Urinary bladder (tissue), 4 donors: ENCODE measurements at places on chromosomes 5 and 9. TPM values are rescaled to one million over a fixed set of nuclear protein-coding genes. Genes with fewer than 3 reads are reported as not detected.

DNA sequence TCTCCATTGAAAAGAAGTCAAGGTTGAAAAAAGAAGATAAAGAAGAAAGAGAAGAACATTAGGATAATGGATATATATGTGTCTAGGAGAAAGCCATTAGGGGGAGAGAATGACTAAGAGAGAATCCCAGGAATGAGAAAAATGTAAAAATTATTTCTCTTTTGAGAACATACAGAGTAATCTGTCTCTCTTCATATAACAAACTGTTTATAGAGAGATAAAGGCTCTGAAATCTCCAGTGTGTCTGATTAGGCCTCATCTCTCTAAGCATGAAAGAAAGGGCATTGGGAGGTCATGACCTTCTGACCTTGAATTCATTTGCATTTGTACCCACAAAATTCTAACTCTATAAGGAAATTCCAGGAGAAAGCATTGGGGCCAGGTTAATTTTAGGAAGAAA, 3.5 kb upstream of the MPDZ start:
- DNase-seq = no peak

DNA sequence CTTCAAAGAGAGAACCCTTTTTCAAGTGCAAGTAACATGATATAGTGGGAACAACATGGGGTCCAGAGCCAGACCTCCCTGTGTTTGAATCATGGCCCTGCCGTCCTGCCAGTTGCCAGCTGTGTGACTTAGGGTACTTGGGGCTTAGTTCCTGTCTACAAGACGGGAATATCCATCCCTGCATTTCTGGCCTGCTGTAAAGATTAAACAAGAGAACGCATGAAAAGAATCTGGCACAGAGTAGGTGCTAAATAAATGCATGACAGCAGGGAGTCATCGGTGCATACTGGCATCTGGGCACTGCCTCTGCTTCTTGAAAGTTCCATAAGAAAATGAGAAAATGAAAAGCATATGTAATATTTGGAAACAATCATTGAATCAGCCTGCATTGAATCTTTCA, 77.8 kb upstream of the PRRC1 start:
- no peak for DNase-seq

- no peak for DNase-seq
Observed at GRCh38 chr9:120478208-120478607, 101.8 kb downstream of the CDK5RAP2 start.

- DNase-seq = no peak
Observed at GRCh38 chr9:9919174-9919775, 693.5 kb downstream of the PTPRD start.

The PLPP6 gene
- total RNA-seq = 9.3 TPM
